Activated CD4-positive, alpha-beta T cell treated with anti-CD3 and anti-CD28 coated beads, Interleukin-2, amount 50 U/mL, for 24 hours (primary cell): ENCODE measurements at places on chromosomes 13 and 19.

GRCh38 chr19:28296506-28296905 is 916.4 kb downstream of the UQCRFS1 start:
- no peak for DNase-seq

- DNase-seq: peak; percentile 76
Observed at GRCh38 chr13:77697217-77698103, at the start of gene SLAIN1. TSS of gene SLAIN1 (plus strand) at chr13:77697687. CDS start at chr13:77697914, 227 bp downstream.

- DNase-seq: no peak
Observed at GRCh38 chr13:32669030-32669646, 82.9 kb downstream of the PDS5B start.

DNA sequence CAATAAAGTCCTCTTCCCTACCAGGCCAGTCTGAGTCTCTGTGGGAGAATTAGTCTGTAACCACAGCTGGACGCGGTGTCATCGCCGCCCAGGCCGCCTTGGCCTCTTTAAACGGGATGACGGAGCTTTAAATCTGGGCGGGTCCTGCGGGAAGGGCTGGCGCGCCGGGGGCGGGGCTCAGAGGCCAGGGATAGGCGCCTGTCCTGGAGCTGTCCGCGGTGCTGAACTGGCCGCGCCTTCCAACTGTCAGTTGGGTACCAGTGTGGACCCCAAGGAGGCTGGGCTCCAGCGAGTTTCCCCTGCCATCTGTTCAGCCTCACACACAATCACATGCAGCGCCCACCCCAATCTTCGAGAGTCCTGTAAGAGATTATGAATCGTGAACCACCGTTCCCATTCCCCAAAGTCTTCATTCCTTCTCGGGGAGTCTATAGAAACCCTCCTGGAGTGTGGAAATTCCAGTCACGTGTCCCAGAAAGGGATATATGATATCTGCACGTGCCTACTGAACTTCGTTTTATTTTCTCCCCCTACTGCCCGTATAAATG is 11.5 kb downstream of the APLP1 start:
- peak; percentile 60 for DNase-seq

DNA sequence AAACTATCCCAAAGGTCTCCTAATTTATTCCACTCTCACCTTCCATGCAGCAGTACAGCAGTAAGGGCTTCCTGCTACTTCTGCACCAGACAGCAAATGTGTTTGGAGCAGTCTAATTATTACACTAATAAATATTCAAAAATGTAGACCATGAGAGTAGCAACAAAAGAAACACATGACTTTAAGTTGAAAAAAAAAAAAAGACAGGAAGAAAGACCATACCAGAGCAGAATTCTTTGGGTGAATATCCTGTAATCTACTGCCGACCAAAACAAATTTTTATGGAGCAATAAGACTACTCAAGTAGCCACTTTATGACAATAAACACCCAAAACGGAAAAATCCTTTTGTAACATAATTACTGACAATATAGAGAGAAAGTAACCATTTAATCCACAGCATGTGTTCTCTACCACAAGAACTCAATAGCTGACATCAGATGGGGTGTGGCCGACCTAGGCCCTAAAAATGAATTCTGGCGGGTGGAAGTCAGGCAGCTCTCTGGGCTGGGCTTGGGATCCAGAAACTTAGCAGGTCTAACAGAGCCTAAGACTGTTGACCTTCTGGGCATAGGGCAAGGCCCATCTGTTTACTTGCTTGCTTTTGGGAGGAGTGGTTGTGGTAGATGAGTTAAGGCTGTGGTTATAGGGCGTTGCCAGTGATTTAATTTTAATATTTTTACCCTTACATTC is 4.6 kb downstream of the KLF12 start:
- no peak for DNase-seq

DNA sequence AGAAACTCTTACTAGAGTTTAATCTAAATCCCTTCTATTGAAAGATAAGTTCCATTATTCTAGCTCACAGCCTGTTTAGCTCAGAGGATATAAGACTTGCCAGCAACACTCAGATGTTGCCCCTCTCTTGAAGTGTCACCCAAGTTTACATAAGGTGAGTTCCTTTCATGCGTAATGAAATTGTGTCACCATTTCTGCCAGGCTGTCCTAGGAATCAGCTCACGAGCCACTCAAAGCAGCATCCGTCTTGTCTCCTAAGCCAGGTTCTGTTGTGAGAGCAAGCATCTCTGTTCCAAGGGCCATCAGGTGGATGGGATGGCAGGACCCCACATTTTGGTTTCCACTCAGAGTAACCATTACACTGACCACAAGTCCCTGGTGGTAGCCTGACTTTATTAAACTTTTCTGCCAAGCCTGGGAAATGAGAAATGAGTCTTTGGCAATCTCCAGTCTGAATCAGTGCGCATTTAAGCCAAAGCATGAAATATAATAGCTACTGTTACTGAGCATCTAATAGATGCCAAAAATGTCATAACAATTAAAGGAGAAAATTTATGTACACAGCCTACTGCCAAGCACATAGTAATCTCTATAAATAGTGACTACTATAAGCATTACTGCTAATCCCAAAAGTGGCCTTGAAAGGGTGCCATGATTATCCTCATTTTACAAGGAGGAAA is 179.6 kb upstream of the MIR17HG start:
- DNase-seq: no peak

GRCh38 chr13:25585000-25585399 is 213.2 kb downstream of the ATP8A2 start:
- DNase-seq: no peak

GRCh38 chr13:111397202-111397880 is 76.9 kb downstream of the TEX29 start:
- DNase-seq: no peak

- DNase-seq: no peak
Observed at GRCh38 chr13:80400865-80401426, 60.0 kb upstream of the SPRY2 start.

GRCh38 chr13:61695147-61695546 is 279.5 kb upstream of the PCDH20 start:
- DNase-seq: no peak

GRCh38 chr19:4326837-4327251 is 11.8 kb downstream of the STAP2 start:
- DNase-seq: no peak
